ENCODE measurements at places on chromosomes 13 and 19.
A peak's percentile ranks its signal among the peaks of the same experiment; 100 is the strongest.

DNA sequence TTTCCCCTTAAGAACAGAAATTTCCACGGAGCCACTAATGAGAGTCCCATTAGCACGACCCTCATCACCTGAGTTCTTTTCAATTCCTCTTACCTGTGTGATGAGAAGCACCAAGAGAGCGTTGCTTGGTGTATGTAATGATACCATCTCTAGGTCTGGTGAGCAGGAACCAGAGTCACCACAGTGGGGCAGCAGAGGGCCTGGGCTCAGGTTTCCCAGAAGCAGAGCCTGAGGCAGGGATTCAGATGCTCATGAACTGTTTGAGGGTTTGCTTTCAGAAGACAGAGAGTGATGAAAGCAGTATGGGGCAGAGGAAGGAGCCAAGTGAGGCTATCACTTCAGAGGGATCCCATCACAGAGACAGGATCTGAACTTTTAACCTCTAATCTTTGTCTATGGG is 3.1 kb upstream of the PTPRH start:
- peak; percentile 35 for DNase-seq

DNA sequence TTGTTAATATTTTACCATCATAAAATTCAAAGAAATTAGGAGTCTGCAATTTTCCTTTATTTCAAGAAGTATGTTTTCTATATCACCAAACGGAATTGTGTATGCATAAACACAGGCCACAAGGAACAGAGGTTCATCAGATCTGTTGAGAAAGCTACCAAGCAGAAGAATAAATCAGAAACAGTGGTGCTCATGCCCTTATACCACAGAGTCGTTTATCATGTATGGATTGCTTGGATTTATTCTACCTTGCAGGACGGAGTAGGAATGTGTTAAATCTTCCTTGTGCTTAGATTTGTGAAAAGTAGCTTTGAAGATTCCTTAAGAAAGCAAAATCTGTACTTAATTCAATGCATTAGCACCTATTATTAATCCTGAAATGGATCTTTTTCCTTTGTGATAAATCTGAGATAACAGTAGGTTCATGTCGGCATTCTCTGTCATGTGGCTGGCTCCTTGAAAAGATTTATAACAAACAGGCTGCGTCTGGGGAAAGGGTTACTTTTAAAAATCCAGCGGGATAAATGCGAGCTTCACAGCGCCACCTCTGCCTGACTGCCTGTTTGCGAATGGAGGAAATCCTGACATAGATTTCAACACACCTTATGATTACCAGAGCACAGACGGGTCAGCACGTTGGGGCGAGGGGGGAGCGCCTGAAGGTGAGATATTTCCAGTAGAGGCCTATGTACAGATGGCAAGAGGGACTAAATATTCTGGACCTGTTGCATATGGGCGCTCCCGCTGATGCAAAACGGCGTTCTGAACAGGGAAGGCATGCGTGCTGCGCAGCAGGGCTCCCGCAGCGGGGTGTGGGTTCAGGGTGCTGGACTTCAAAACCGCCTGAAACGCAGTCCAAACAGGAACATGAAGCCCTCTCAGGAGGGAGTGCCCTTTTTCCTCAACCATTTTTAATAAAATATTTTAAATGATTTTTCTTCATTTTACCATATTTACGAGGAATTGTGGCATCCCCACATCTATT is 445.5 kb upstream of the SGCG start:
- DNase-seq = no peak

DNA sequence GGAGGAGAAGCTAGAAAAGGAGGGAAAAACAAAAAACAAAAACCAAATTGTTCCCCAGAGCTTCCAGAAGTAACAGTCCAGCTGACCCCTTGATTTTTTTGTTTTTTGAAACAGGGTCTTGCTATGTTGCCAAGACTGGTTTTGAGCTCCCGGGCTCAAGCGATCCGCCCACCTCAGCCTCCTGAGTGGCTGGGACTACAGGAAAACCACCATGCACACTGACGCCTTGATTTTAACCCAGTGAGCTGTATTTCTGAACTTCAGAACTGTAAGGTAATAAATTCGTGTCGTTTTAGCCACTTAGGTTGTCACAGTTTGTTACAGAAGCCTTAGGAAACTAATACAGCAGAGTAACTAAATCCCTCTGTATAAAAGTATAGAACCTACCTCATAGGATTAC is 1.1 kb upstream of the NEK3 start:
- no peak for DNase-seq

DNA sequence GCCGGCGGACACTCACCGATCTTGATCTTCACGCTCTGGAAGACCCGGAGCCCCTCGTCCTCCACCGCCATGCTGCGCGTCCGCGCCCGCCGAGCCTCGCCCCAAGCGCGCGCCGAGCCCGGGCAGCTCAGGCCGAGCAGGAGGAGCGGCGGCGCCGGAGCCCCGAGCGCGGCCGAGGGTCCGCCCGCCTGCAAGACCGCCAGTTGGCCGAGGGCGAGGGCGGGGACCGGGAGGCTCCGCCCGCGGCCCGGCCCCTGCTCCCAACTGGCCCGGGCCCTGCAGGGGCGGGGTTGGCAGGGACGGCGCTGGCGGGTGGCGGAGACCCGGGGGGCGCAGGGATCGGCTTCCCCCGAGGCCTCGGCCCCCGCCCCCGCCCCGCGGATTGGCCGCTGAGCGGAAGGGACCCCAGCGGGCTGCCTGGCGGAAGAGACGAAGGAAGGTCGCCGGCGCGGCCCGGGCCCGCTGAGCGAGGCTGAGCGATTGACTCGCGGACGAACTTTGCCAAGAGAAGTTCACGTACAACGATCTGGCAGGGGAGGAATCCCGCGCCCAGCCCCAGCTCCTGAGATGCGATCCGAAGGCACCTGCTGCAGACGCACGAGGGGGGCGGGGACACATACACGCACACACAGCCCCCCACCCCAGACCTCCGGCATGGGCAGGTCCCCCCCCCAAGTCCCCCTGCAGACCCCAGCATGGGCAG is at the start of gene RASA3:
Gene RASA3 (minus strand): TSS at position 205 of the 703 bp plus-strand sequence. CDS start 134 bp downstream, at position 71.
- DNase-seq = peak; percentile 58

DNA sequence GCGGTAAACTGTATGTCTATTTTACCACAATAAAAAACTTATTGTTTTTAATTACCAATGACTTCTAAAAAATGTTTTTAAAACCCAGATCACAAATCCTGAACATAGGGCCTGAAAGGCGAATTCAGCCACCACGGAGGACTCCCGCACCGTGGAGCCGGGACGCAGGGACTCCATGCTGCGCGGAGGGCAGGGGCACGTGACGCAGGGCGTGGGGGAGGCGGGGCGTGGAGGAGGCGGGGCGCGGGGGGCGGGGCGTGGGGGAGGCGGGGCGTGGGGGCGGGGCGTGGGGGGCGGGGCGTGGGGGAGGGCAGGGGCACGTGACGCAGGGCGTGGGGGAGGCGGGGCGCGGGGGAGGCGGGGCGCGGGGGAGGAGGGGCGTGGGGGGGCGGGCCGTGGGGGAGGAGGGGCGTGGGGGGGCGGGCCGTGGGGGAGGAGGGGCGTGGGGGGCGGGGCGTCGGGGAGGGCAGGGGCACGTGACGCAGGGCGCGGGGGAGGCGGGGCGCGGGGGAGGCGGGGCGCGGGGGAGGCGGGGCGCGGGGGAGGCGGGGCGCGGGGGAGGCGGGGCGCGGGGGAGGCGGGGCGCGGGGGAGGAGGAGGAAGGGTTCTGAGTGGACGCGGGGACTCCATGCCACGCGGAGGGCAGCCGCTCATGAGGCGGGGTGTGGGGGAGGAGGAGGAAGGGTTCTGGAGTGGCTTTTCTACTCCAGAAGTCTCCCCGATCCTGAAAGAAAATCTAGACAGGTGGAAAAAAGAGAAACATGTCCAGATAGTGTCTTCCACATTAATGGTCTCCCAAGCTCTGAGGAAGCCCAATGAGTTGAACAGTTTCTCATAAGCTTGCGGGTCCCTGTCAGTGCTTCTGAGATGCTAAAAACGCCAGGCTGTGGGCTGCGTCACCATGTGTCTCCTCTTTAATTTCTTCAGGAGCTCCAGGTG is 4.4 kb upstream of the PROZ start:
- DNase-seq = peak; percentile 57
